ENCODE measurements at places on chromosomes 1 and 21.

DNA sequence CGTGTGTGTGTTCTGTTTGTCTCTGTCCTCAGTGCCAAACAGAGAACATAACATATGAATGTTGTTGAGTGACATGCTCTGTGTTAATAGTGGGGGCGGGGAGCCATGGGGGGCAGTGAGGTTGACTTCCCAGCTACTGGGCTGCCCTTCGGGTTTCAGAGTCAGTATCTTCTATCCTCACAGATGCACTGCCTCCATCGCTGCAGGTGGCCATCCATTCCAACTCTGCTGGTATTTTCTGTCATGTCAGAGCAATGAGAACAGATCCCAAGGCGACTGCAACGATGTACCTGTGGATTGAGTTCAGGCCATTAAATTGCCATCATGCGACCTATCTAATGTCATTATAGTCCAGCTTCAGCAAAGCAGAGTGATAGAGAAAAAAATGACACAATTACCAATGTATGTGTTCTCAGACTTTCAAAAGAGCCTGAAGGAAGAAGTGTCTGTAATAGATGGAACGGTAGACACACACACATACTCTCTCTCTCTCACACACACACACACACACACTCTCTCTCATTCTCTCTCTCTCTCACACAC lies 418.5 kb downstream of the RWDD3 start:
- no peak for DNase-seq

DNA sequence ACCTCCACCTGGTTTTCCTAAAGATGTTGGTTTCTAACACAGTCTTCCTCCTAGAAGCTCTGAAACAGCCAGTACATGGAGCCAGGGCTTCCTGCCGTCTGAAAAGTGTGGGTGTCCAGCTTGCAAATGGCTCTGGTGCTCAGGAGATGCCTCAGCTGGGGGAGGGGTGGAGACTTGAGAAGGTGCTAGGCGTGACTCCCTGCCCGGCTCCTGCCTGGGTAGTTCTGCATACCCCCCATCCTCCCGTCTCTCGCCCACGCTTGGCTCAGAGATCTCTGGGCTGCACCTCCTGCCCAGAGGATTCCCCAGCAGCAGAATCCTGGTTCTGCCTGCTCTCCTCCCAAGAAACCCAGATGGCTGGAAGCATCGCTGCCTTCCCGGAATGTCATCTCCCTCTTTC lies 16.9 kb downstream of the STUM start:
- no peak for DNase-seq

DNA sequence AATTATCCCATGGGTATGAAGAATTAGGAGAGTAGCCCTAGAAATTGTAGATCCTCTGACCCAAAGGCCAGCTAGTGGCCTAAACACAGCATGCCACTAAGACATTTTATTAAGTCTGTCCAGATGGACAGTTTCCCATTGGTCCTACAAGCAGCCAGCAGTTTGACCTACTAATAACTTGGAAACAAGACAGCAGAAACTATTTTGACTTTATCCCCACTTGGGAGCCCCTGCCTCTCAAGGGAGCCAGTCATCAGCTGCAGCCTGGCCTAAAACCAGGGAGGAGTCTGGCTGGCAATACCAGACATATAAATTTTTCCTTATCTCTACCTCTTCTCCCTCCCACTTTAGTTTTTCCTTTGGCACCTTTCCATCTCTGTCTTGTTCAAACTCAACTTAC lies 222.6 kb upstream of the KCTD3 start:
- no peak for DNase-seq

DNA sequence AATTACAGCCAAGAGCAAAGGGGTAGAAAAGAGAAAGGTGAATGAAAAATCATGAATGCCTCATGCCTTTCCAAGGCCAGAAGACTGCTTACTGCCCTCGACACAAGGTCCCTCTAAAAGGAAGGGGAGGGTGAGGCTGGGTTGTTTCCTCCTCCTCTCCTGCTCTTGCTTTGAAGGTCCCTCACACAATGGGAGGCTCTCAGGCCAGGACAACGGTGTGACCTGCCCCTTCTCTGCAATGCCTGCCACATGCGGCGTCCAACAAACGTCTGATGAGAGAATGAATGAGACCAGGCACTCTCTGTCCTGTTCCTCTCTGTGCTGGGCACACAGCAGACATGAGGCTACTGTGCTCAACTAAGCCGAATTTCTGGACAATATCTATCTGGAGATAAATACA lies 51.3 kb downstream of the SSBP3 start:
- no peak for DNase-seq

DNA sequence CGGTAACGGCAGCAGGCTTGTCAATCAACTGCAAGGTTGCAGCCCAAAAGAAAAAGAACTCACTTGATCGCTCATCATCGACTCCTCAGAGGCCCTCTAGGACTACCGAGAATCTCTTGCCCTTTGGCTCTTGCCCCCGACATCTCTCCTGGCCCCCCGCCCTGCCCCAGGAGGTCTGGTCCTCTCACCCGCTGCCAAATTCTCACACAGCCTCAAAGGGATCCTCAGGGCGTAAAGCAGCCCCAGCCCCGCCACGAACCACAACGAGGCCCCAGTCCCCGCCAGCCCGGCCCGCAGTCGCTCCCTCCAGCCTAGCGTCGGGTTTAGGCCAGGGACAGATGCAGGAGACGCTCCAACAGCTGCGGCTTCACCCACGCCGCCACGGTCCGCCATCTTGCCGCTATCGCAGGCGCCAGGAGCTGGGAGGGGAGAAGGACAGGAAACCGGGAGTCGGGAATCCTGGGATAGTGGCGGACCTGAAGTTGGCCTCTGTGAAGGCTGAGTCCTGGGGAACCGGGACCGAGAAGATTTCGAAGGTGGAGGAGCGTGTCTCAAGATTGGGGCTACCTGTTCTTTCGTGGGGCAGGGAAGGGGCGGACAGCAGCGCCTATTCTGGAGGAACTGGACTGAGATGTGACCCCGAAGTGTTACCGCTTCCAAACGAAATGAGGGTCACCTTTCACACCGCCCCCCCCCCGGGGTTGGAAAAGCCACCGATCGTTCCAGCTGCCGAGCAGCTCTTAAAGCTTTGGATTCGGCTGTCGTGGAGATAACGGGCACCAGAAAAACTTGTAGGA lies at the start of gene ST7L:
ST7L (minus strand) TSS at position 421 of the 797 bp plus-strand sequence; CDS start at position 393, 28 bp downstream.
- peak; percentile 61 for DNase-seq

DNA sequence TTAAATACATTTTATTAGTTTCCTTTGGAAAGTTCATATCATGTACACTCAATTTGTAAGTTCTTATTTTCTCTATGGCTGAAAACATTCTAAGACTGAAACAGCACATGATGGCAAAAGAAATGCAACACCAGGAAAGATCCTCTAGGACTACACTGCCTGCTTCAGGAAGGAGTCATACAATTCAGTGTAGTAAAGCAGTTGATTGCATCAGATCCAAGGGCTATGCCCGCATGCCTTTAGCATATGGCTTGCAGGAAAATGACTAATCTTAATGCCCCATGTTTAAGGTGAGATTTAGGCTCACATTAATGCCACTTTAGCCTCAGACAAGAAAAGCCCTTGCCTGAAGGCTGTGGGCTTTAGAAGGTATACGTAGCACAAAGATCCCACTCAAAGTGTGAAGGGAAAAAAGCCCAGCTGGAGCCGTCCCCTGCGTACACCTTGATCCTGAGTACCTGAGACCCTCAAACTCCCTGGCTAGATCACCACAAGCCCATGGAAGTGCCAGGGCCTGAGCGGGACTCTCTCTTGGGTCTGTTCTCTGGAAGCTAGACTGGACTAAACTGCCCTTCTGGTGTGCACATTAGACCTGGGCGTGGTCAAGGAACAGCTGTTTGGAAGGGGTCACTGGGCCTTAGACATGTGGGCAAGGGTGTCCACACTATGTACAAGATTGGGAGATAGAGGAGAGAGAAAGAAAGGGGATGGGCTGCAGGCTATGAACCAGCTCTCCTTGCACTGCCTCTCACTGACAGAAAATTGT lies 52.9 kb downstream of the ESRRG start:
- DNase-seq: no peak

DNA sequence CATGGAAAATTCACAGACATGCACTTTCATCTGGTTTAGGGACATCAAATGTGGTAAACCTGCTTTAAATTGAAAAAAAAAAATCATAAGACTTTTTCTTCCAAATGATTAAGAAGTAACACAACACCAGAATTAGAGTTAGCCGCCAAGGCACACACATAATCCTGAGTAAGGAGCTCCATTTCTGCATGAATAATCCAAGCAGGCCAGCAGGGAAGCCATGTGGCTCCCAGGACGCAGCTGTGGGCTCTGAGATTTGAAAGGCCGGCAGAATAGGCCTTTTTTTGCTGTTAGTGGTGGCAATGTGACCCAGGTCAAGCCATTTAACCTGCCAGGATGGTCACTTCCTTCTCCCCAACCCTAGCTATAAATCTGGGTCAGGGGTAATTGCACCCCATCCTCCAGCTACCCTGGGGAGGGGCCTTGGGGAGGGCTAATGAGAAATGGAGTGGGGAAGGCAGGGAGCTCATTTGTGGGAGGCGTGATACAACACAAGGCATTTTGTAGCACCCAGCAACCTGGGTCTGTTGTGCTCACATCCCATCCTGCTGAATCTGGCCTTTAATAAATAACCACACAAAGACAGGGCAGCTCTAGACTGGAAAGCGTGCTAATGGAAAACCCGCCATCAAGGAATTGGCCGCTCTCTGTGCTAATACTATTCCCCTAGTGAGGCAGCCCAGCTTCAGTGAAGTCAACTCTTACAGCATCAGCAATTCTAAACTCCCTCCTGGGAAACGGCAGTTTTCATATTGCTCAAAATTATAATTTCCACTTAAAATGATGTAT lies 178.5 kb downstream of the RHOU start:
- DNase-seq: no peak

DNA sequence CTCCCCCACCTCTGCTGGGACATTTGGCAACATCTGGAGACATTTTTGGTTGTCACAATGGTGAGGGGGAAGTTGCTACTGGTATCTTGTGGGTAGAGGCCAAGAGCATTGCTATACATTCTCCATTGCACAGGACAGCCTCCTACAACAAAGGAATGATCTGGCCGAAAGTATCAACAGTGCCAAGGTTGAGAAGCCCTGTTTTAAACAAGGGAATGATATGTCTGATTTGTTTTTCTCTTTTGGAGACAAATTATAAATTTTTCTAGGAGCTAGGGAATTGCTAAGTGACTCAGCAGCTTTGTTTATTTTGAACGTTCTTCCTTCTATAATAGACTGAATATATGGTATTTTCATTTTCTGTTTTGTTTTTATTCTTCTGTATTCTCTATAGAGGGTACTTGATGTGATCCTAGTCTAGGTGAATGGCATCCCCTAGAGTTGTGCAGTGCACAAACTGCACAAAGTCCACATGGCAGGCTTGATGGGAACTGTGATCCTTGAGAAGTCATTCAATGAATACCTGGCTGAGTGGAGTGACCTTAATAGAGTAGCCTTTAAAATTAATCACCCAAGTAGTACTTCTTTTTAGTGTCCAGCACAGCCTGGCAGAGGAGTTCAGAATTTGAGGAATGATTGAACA lies 288.6 kb upstream of the USP24 start:
- no peak for DNase-seq

DNA sequence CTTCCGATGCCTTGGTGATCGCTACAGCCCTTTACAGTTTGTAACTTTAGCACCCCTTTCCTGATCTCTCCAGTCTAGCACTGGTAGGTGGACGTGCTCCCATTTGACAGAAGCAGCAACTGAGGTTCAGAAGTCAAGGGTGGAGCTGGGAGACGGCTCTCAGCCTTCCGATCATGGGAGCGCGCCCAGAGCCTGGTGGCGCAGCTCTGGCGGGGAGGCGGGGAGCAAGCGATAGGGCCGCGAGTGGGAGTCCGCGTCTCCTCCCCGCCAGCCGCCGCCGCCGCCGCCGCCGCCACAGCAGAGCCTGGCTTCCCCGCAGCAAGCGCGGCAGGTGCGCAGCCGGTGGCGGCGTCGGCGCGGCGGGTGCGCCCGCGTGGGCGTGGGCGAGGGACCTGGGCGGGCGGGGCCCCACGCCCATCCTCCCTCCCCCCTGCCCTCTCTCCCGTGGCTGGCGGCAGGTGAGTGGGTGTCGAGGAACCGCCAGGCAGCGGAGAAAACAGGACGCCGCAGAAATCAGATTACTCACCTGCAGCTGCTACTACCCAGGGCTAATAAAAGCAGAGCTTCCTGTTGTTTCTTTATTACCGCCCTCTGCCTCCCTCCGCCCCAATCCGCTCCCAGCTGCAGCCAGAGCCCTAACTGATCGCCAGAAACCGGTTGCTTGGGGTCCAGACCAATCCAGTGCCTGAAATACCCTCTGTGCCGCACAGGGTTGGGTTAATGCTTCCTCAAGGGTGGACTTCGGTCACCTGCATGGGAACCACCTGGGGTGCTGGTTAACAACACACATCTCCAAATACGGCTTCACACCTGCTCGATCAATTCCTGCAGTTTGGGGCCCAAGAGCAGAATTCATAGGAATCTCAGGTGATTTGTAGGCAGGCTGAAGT lies 60.2 kb upstream of the ID3 start:
- peak; percentile 50 for DNase-seq

GRCh38 chr1:183932412-183932811 lies 105.1 kb downstream of the COLGALT2 start:
- DNase-seq: no peak

GRCh38 chr1:108046026-108046425 lies 81.0 kb upstream of the VAV3 start:
- DNase-seq: no peak

DNA sequence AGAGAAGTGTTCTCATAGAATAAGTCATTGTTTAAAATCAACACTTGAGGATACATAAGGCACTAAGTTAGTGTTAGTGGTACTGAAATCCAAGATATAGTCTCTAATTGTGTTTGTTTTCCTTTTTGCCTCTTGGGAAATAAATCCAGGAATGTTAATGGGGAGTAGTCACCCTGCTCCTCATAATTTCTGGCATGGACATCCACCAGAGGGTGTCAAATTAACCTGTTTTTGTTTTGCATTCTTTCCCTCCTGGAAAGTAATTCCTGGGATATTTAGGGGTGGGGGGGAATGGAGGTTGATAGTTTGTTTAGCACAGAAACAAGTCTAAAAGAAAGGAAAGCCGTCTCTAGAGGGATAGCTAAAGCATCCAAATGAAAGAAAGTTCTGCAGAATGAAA lies 87.8 kb upstream of the MAP1LC3C start:
- no peak for DNase-seq

DNA sequence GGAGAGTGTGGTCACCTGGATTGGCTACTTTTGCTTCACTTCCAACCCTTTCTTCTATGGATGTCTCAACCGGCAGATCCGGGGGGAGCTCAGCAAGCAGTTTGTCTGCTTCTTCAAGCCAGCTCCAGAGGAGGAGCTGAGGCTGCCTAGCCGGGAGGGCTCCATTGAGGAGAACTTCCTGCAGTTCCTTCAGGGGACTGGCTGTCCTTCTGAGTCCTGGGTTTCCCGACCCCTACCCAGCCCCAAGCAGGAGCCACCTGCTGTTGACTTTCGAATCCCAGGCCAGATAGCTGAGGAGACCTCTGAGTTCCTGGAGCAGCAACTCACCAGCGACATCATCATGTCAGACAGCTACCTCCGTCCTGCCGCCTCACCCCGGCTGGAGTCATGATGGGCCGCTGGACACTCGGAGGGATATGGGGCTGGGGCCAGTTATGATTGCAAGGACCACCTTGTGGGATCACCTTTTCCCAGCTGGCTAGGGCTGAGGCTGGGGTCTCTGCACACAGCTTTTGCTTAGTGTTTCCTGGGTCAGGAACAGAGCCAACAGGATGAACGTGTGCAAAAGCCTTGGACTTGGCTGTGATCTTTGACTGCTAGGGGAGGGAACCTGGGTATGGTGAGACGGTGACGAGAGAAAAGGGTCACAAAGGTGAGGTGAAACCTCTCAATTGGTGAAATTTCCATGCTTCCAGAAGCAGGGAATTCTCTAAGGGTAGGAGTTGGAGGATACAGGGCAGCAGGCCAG lies 4.3 kb upstream of the GNAI3 start:
- no peak for DNase-seq

- DNase-seq: no peak
Measured at GRCh38 chr1:172391976-172392375, 28.5 kb upstream of the C1orf105 start.

GRCh38 chr1:222314839-222315238 lies 233.1 kb downstream of the HHIPL2 start:
- DNase-seq: no peak

Measured in activated CD4-positive, alpha-beta T cell treated with anti-CD3 and anti-CD28 coated beads, Interleukin-2, amount 50 U/mL, for 16 hours (primary cell).